Sciatic nerve (tissue), 2 donors: ENCODE measurements at places on chromosomes 6 and 20.

- no peak for DNase-seq
Measured at GRCh38 chr6:116268589-116269293, 11.0 kb downstream of the TSPYL1 start.

- no peak for DNase-seq
Measured at GRCh38 chr6:19869464-19869863, 32.3 kb downstream of the ID4 start.

DNA sequence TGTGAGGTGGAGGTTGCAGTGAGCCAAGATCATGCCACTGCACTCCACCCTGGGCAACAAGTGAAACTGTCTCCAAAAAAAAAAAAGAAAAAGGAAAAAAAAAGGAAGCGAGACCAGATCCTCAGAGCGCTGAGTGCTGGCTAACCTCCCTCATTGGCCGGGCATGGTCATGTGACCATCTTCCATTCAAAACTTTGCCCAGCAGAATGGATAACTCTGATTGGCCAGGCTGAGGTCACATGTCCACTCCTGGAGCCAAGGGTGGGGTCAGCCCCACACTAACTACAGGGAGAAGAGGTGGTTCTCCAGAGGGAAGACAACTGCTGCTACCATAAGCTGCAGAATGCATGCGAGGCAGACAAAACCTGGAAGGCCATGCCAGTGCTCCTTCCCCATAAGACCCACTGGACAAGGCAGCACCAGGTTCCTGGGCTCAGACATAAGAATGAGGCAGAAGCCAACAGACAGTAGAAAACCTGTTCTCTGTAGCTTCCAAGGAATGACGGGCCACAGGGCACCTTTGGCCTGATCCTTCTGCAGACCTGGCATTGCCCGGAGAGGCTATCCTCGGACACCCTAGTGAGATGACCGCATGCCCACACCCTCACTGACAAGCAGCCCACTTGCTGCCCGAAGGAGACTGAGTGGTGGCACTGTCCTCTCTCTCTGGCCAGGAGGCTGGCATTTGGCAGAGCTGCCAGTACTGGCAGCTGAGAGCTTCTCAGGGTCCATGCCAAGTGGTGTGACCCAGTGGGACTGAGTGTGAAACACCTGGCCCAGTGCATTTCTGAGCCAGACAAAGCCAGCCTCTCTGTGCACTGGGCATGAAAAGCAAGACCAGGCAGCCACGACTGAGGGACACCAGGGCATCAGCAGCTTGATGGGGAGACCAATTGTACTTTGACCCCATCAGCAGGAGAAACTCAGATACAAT is 311.9 kb upstream of the SULF2 start:
- no peak for DNase-seq

- no peak for DNase-seq
Measured at GRCh38 chr6:48628316-48628715, 517.3 kb upstream of the PTCHD4 start.

GRCh38 chr6:129469070-129469662 is 240.8 kb downstream of the ARHGAP18 start:
- no peak for DNase-seq

DNA sequence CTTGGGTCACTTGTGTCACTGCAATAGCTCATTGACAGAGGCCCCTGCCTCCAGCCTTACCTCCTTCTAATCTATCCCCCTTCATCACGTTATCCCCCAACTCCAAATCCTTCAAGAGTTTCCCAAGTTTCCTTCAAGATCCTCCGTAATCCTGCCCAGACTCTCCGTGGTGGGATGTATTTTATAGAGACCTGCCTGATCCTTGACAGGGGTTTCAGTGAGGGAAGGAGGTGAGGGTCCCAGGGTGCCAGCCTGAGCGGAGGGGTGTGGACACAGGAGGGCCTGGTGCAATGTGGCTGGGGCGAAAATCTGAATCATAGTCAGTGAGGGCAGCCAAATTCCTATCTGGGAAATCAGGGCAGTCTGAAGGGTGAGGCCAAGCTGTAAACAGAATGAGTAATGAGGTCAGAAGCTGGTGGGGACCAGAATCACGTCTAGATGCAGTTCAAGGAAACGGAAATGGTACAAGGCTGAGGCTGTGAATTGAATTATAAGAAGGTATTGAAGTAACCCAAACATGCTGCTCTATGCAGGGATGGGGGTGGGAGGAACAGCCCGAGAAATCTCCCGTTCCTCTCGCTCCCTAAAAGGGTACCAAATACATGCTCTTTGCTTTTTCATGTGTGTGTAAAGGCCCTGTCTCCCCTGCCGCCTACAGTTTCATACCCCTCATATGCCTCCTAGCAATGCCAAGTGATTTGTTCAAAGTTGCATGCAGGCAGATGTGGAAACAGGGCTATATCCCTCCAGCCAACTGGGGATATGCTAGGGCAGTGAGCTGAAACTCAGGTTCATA is 35.4 kb upstream of the PIM1 start:
- peak; percentile 64 for DNase-seq

GRCh38 chr20:40291493-40292135 is 397.4 kb downstream of the MAFB start:
- DNase-seq, result no peak

GRCh38 chr20:39310363-39310995 is 348.3 kb downstream of the DHX35 start:
- no peak for DNase-seq
